ENCODE measurements at places on chromosomes 12 and 14.

- no peak for DNase-seq
These were observed 309.1 kb downstream of the NRXN3 start for GRCh38 chr14:78479127-78479780.

- DNase-seq = no peak
These were observed 99.2 kb downstream of the DIP2B start for GRCh38 chr12:50603817-50604639.

DNA sequence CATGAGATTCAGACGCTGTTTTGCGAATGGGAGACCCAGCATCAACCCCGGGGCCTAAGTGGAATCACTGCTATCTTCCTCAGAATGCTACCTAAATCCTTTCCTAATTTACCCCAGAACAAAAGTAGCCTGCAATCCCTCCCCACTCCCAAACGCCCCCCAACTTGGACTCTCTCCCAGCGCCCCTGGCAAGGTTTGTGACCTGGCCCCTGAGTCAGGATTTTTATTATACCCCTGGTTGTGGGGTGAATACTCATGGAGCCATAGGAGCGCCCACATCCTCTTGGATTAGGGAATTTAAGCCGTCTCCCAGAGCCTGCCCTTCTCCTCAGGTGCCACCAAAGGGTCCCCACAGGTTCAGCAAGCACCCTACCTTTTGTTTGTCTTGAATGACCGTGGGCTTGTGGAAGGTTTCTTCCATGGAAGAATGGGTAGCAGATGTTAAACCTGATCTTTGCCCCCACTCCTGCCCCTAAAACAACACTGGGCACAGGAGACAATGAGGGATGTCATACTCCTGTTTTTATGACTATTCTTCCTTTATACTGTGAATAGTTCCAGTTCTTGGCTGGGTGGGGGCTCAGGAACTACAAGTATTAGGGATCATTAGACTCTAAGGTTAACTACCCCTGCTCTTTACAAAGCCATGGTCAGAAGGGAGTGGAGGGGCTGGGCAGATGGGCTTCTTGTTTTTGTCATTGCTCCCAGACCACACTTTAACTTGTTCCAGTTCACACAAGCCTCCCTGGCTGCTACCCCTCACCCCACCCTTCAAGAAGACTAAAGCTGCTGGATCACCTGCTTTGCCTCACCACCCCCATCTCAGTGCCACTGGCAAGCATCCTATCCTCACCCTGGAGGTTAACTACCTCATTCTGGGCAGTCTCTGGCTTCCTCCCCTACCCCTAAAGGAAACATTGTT, 630 bp downstream of the MYL6B start:
- peak; percentile 27 for DNase-seq

DNA sequence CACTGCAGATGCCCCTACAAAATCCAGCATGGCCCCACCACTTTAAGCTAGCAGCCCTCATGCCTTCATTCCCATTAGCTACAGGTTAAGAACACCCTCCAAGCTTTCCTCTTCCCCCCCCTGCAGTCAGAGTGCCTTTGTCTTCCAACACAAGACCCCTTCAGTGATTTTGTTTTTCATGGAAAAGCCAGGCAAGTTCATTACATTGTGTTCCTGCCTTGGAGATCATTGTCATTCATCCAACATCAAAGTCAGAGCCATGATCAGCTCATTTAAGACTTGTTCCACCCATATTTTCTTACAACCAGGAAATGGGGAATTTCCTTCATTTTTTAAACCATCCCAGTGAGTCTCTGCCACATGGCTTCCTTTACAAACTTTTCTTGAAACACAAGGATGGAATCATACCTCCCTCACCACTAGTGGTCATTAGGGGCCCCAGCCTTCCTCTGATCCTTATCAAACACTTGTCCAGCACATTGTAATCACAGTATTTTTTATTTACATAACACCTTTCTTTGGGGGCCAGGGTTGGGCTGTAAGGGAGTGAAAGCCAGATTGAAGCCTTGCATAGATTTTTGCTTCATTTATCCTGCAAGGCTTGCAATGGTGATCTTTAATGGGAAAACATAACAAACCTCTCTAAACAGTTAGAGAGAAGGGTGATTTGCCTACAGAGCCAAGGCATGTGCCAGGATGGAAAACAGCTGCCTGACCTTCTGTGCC, 765.3 kb downstream of the MED13L start:
- DNase-seq = no peak

- no peak for DNase-seq
These were observed 81.7 kb downstream of the CRADD start for GRCh38 chr12:93758801-93759373.

GRCh38 chr12:5099591-5099990, 55.9 kb downstream of the KCNA5 start:
- DNase-seq = no peak

GRCh38 chr14:105223260-105223659, 25.1 kb upstream of the BTBD6 start:
- no peak for DNase-seq

DNA sequence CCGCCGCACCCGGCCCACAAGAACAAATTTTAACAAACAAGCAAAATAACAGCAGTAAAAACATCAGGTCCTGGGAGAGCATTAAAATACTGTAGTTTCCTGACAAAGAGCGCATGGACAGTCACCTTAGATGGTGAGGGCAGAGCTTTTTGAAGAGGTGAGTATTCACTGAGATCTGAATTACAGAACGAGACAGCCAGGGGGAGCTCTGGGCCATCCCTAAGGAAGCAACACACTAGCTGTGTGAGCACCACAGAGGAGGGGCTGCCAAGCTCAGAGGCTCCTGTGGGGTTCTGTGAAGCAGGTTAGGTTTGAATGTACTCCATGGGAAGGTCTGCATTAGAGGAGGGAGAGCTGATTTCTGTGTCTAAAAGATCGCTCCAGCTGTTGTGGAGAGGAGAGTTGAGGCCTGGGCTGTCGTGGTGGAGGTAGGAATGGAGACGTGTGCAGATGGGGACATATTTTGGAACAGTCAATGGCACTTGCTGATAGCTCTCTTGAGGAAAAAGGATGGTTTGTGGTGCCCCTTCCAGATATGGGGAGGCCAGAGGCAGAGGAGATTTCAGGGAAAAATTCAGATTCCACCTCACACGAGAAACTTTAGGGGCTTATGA, 72.9 kb downstream of the TRAFD1 start:
- DNase-seq = no peak

- no peak for DNase-seq
These were observed 106.8 kb upstream of the RTL1 start for GRCh38 chr14:101010293-101010692.

DNA sequence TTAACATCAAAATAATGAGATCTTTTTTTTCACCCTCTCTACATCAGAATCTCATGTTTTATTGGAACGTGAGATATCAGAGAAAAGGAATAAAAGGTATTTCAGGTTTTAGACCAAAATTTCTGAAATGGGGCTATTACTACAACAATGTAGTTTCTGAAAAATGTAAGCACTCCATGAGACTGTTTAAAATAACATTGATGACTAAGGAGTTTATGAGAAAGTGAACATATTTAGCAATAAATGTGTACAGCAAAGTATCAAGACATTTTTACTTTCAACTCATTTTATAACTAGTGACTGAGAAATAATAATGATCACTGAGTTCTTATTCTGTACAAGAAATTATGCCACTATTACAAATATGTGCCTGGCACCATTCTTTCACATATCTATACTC, 39.3 kb upstream of the ABCC9 start:
- no peak for DNase-seq

DNA sequence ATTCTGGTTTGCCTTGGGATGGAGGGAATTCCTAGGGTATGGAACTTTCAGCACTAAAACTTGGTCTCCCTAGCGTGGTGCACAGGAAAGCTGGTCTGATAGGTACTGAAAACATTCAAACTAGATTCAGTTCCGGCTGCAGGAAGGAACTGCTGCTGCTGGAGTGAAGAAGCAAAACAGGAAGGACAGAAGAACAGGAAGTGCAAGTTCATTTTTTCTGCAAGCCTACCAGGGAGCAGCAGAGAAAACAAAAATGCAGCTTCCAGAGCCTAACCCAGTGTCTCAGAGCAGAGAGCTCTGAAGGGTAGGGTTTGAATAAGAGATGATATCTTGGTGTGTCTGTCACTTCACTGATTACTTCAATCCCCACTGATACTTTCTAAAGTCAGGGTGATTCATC, 165.2 kb downstream of the VRK1 start:
- no peak for DNase-seq

DNA sequence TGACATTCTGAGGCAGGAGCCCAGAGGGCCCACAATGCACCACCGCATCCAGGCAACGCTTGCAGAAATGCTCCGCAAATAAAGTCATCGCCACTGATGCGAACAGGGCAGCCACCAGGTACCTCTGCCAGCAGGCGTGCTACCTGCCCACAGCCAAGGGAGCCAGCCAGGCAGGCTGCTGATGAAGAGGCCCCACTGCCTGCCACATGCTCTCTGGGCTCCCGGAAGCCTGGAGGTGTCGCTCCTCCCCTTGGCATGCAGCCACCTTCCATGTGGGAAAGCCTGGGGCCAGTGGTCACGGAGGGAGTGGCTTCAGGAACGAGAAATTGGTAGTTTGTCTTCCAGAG, 14.7 kb downstream of the GPR132 start:
- peak; percentile 90 for DNase-seq

- no peak for DNase-seq
These were observed 84.0 kb downstream of the ACTN1 start for GRCh38 chr14:68894802-68895703.

DNA sequence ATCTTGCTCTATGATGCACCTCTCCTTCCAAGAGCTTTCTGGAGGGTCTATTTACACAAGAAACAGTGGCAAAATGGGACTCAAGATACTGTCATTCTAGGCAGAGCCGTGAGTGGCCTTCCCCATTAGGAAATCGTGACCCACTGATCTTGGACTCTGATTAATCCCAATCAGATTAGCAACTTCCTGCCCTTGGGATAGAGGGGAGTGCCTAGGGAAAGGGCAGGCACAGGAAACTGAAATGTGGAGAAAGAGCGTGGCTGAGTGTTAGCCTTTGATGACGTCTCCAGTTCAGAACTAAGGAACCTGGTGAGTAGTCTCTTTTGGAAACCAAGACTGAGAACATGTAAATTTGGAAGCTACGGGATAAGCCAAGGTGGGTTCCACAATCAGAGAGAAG, 76.1 kb downstream of the NUAK1 start:
- DNase-seq = no peak

GRCh38 chr14:104522926-104523545, 56.5 kb upstream of the C14orf180 start:
- DNase-seq = no peak

GRCh38 chr12:34257093-34257492, 234.8 kb downstream of the ALG10 start:
- no peak for DNase-seq

GRCh38 chr12:68919581-68920239, 13.3 kb downstream of the CPM start:
- no peak for DNase-seq

DNA sequence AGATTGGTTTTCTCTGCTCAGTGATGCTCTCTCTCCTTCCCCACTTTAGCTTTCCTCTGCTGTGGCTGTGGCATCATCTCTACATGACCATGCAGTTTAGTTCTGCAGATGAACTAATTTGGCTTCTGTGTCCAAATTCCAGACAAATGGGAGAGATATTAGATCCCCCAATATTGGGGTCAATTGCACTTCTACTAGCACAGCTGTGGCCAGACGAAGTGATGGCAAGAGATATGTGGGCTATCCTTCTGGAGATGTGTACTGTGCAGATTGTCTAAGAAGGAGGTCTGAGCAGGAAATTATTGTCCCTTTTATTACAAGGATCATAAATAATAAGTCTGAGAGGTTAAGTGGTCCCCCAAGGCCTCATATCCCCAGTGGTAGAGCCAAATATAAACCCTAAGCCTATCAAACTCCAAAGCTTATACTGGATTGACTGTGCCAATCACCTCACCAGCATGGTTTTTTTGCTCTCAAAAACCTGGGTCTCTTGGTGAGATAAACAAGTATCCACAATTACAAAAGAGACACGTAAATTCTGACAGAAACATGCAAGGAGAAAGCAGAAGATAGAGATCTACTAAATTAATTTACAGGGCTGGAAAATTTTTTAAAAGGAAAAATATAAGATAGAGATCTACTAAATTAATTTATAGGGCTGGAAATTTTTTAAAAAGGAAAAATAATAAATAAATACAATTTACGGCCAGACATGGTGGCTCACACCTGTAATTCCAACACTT, 29.1 kb upstream of the GCH1 start:
- no peak for DNase-seq

- no peak for DNase-seq
These were observed 249.3 kb downstream of the FUT8 start for GRCh38 chr14:65661865-65662264.

DNA sequence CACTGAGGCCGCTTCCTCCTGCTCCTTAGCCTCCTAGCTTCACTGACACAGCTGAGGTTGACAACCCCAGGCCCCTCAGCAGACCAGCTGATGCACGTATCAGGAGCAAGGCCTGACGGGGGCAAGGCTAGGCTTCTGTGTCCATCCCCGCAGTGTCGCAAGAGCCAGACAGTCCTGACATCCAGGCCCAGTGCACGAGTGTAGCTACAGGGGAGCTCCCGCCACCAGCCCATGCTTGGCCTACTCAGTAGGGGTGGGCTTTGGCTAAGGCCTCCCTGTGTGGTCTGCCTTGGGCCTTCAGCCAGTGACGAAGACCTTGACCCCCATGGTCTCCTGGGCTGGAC, 179.1 kb downstream of the DPF3 start:
- DNase-seq = no peak

DNA sequence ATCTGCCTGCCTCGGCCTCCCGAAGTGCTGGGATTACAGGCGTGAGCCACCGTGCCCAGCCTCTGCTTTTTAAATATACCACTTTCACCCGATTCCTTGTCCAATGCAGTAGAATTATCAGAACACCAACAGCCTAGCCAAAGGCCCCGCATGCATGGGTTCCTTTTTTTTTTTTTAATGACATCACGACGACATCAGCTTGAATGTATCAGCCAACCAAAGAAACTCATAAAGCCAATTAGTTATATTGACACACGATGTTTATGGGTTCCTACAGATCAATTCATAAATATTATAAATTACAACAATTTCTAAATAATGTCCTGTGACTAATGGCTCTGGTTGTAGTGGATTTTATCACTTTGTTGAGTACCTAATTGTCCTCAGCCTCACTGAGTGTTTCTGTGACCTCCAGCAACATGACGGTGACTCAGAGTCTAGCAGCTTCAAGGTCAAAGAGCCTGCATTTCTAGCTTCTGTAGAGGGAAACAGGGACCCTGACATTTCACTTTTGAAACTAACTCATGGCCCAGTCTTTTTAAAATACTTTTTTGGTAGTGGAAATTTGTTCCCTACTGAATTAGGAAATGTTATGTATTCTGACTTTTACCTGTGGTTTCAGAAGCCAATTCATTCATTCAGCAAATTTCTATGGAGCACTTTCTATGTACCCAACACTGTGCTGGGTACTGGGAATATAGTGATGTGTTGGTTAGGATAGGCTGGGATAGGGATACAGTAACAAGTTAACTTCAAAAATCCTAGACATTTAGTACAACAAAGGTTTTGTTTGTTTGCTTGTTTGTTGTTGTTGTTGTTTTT, 144.1 kb downstream of the SUDS3 start:
- DNase-seq = no peak

All from left colon (tissue), 2 donors.